ENCODE measurements at places on chromosomes 12 and 14. TPM values are rescaled to one million over a fixed set of nuclear protein-coding genes. Genes with fewer than 3 reads are reported as not detected.

Gene GPR162
- 4.4 TPM for total RNA-seq

Gene PROX2
- total RNA-seq, result not detected

Gene PTGR2
- total RNA-seq, result 8.7 TPM

DNA sequence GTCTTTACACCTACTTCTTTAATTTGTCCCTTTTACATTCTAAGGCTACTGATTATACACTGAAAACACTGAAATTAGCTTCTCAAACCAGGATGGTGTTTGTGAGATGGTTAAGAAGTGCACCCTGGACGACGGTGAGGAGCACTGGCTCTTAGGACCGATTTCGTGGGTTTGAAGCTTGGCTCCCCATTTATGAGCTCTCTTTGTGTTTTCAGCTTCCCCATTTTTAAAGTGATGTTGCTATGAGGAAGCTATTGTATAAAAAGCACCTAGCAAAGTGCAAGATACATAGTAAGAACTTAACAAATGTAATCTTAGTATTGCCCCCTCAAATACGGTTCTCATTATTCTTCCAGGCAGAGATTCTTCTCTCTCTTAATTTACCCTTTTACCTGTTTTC lies 4.7 kb downstream of the NFYB start:
- no peak for DNase-seq

- no peak for DNase-seq
Measured at GRCh38 chr14:64410084-64410774, 22.1 kb downstream of the MTHFD1 start.

- no peak for DNase-seq
Measured at GRCh38 chr12:113082486-113083148, 26.1 kb downstream of the DTX1 start.

DNA sequence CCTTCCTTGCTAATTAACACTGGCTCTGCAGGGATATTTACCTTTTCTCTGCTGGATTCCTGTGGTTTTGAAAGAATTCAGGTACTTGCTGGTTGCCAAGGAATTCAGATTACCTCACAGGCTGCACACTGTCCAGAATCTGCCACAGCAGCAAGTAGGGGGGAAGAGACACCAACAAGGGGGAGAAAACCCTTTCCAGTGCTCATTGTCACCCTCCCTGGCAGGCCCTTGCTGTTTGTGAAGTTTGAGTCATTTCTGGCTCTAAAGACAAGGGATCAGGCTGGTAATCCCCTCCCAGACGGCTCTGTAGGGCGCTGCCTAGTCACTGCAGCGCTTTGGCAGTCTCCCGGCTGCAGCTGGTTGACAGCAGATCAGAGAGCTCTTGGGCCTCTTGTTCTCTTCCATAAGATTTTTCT lies 50.8 kb downstream of the TTLL5 start:
- peak; percentile 84 for DNase-seq

DNA sequence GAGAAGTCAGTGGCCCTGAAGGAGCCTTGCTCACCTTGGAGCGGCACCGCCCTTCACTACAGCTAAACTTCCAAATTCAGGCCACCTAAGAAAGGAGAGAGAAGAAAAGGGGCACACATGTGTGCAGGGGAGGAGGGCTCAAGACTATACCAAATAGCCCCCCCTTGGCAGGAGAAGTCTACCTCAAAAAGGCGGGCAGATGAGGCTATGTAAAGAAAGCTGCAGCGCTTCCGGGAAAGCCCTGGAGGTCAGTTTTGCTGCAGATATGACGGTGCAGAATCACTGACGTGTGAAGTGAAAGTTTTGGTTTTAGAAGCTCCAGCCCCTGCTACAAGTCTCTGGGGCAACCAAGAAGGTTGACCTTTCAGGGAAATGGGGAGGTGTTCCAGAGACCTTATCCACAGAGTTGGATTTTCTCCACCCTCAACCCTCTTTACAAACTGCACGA lies 48.2 kb upstream of the PNMA1 start:
- no peak for DNase-seq

GRCh38 chr12:128613837-128614590 lies 209.7 kb downstream of the SLC15A4 start:
- DNase-seq, result no peak

GRCh38 chr12:104477510-104478390 lies 21.0 kb downstream of the CHST11 start:
- no peak for DNase-seq

- no peak for DNase-seq
Measured at GRCh38 chr12:41511247-41511646, 323.1 kb downstream of the PDZRN4 start.

- no peak for DNase-seq
Measured at GRCh38 chr12:120223458-120224303, 22.8 kb upstream of the RPLP0 start.

DNA sequence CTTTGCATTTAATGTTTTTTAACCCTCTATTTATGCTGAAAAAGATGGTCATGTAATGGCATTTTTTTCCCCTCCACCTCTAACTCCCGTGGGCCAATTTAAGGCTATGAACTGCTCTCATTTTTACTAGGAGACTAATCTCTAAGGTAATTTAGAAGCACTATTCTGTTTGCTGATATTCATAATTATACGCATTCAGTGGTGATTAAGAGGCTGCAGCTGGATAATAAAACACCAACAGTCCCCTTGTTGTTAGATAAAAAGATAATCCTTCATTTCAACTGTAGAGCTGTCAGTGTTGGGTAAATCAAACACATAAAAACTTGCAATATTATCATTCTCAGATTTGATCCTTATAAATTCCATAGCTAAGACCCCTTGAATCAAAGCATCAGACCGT lies 8.9 kb downstream of the MYO1H start:
- no peak for DNase-seq

GRCh38 chr12:122537021-122537420 lies 10.0 kb downstream of the KNTC1 start:
- DNase-seq, result no peak
